GOT3 (cell line): ENCODE measurements at places on chromosomes 5 and 9.

DNA sequence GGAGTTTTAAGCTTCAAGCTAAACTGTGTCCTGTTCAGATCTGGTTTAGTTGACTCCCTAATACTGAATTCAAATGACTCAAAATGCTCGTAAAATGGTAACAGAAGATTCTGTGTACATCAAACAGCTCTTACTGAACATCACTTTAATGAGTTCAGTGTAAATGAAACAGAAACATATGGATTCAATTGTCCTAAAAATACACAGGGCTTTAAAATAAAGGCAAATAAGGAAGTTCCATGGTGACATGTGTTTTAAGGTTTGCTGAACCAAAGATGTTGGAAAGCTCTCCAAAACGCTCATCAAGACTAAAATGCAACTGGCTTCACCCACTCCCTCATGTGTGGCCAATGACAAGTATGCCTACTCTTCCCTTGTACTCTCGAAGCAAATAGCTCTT lies 340.0 kb upstream of the PIK3R1 start:
- no peak for DNase-seq

GRCh38 chr5:78644741-78645300 lies 3.8 kb downstream of the LHFPL2 start:
- no peak for DNase-seq

DNA sequence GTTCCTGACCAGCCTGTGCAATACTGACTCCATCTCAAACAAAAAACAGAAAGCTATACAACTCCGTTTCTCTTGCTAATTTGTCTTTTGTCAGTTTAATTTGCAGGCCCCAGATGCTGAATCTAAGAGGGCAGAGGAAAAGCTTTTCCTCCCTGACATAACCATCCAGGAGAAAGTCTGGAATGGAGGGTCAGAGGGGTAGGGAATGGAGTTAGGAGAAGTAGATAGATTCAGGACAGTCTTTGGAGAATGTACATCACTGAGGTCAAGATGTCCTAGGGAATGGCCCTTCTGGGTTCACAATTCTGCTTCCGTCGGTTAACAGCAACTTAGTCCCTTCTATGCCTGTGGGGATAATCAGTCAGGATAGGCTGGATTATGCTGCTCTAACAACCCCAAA lies 6.6 kb upstream of the SQSTM1 start:
- DNase-seq = no peak

- no peak for DNase-seq
Observed at GRCh38 chr5:133696006-133696584, 83.8 kb upstream of the FSTL4 start.

- no peak for DNase-seq
Observed at GRCh38 chr9:33346564-33346963, 55.8 kb downstream of the AQP7 start.

GRCh38 chr9:100098046-100098886 lies 534 bp downstream of the ERP44 start:
- no peak for DNase-seq

- DNase-seq = no peak
Observed at GRCh38 chr5:147552897-147553296, 43.0 kb upstream of the DPYSL3 start.
